ENCODE measurements at places on chromosomes 6 and 20.
A peak's percentile ranks its signal among the peaks of the same experiment; 100 is the strongest.

DNA sequence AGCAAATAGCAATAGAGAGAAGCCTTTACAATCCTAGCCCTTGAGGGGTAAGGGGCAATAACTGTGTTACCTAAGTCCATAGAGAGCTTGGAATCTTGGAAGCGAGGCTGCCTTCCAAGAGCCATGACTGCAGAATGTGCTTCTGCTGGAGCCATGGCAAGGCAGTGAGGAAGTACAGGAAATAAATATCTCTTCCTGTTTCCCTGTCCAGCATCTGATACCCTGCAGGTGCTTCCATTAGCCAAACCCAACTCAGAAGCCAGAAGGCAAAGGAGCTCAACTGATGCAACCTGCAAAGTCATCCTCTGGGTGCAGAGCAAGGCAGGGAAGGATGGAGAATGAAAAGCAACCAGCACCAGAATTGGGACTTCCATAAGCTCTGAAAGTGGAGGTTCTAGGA, 41.0 kb upstream of the KLHL31 start:
- no peak for DNase-seq

- DNase-seq: peak; percentile 29
These were observed 608.4 kb downstream of the EPHA7 start for GRCh38 chr6:92810913-92811312.

DNA sequence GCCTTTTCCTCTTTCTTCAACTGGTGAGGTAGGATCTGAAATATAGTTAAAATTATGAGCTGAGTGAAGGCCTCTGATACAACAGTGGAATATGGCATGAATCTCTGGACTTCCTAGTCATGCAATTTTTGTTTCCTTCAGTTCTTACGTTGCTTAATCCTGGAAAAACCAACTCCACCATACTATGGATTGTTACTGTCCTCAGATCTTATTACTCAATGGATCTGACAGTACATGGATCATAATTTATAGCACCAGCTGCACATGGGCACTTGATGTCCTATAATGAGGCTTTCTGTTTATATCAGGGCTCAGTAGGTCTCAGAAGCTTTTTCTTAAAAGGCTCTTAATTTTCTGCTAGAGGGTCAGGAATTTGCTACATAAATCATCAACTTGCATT, 1341.0 kb upstream of the EYS start:
- no peak for DNase-seq

DNA sequence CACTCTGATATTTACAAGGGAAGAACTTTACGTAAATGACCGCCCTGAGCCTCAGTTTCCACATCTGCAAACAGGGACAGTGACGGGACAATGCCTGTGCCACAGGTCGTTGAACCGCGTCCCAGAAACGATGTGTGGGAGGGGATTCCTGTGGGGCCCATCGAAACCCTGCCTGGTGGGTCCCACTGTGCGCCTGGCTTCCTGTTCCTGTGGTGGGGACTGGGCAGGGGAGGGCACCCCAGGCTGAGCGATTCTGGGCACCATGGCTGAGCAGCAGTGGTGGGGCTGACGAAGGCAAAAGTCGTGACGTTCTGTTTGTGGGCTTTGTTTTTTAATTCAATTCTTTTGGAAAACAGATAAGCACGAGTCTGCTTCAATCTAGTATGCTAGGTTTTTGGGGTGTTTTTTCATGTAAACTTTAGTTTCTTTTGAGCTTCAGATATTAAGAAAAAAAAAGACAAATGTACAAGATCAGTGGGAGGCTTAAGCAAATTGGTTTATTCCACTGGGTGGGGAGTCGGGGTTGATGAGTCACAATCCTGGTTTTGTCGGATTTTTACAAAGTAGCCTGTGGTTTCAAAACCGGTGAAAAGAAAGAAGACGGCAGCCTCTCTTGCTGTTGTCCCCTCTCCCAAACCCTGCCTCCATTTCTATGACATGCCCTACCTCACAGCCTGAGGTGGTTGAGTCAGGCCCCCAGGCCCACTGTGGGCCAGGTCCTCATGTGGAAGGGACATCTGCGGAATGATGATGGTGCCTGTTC, 40.4 kb downstream of the GNAS-AS1 start:
- peak; percentile 26 for DNase-seq

DNA sequence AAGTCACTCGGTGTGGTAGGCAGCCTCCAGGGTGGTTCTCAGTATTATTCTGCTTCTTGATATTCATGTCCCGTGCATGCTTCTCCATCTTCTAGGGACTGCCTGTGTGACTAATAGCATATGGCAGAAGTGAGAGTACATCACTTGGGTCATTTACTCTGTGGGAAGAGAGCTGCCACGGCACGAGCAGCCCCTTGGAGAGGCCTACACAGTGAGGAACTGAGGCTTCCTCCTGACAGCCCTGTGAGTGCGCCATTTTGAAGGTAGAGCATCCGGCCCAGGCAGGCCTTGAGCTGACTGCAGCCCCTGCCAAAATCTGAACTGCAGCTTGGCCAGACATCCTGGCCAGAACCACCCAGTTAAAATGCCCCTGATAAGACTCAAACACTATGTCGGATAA, 17.3 kb upstream of the MCUR1 start:
- no peak for DNase-seq

GRCh38 chr20:51121272-51121671, 98.4 kb upstream of the KCNG1 start:
- no peak for DNase-seq

GRCh38 chr20:25470045-25470444, 62.6 kb downstream of the GINS1 start:
- peak; percentile 46 for DNase-seq

DNA sequence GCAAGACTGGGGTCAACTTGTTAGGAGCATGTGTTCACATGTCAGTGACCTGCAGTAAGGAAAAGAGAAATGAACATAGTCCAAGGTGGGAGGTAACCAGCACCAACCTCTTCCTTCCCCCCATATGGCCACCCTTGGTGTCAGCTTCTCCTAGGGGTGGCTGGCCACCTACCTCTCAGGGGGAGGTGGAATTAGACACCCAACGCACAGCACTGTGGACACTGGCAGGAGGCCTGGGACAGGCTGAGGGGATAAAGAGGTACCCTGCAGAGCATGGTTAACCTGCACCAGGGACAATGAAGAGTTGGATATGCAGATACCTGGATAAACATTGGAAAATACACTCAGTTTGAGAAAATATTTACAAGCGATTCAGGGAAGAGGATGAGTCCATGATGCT, 84.5 kb downstream of the IYD start:
- no peak for DNase-seq

GRCh38 chr6:150176152-150176551, 33.3 kb downstream of the PPP1R14C start:
- DNase-seq: no peak

DNA sequence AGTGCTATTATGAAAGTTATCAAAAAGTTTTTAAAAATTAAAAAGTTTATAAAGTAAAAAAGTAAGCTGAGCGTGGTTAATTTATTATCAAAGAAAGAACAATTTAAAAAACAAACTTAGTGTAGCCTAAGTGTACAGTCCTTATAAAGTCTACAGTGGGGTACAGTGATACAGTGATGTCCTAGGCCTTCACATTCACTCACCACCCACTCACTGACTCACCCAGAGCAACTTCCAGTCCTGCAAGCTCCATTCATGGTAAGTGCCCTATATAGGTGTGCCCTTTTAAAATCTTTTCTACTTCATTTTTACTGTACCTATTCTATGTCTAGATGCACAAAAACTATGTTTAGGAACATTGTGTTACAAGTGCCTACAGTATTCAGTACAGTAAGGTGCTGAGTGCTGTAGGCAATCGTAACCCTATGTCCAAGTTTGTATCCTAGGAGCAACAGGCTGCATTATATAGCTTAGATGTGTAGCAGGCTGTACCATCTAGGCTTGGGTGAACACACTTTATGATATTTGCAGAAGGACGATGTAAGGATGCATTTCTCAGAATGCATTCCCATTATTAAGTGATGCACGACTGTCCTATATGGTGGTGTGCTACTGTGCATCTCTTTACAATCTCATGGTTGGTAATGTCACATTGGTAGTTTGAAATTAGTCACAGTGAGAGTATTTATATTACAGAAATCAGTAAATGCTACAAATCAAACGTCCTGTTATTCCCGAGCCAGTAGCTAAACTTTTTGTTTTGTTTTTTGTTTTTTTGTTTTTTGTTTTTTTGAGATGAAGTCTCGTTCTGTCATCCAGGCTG, 158.3 kb downstream of the GMPR start:
- DNase-seq: peak; percentile 51

- DNase-seq: peak; percentile 75
These were observed 30.0 kb upstream of the ZNF217 start for GRCh38 chr20:53623454-53624211.

- peak; percentile 23 for DNase-seq
These were observed 496 bp downstream of the GRM4 start for GRCh38 chr6:34145161-34146020.

GRCh38 chr6:4957521-4958231, 46.2 kb downstream of the RPP40 start:
- no peak for DNase-seq

GRCh38 chr20:20894280-20894679, 181.8 kb upstream of the RALGAPA2 start:
- DNase-seq: no peak

GRCh38 chr6:2102966-2103365, 142.4 kb downstream of the GMDS start:
- no peak for DNase-seq

GRCh38 chr20:63048516-63049190, 41.9 kb upstream of the BHLHE23 start:
- no peak for DNase-seq

- no peak for DNase-seq
These were observed 18.3 kb downstream of the VEGFA start for GRCh38 chr6:43788301-43788700.

DNA sequence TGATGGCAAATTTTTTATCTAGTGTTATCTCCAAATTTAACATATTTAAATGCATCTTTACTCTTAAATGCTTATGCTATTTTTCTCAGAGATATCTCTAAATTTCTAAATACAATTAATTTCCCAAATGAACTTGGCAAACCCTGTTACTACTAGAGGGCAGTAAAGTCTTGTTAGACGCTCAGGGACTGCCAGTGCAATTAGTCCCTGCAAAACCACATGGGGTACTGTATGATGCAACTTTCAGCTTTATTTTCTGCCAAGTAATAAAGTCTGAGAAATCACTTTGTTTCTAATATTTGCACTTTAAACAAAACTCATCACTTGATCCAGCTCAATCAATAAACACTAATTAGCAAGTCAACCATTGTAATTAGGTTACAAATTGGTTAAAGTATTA, 76.0 kb upstream of the ADGRB3 start:
- DNase-seq: no peak

DNA sequence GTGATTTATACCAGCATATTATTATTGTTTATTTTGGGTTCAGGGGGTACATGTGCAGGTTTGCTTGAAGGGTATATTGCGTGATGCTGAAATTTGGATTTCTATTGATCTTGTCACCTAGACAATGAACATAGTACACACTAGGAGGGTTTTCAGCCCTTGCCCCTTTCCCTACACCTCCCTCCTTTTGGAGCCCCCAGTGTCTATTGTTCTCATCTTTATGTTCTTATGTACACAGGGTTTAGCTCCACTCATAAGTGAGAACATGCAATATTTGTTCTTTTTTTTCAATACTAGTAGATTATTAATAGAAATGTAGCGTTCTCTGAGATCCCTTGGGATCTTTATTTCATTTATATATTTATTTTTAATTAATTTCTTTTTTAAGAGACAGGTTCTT, 79.2 kb upstream of the MRAP2 start:
- DNase-seq: no peak

DNA sequence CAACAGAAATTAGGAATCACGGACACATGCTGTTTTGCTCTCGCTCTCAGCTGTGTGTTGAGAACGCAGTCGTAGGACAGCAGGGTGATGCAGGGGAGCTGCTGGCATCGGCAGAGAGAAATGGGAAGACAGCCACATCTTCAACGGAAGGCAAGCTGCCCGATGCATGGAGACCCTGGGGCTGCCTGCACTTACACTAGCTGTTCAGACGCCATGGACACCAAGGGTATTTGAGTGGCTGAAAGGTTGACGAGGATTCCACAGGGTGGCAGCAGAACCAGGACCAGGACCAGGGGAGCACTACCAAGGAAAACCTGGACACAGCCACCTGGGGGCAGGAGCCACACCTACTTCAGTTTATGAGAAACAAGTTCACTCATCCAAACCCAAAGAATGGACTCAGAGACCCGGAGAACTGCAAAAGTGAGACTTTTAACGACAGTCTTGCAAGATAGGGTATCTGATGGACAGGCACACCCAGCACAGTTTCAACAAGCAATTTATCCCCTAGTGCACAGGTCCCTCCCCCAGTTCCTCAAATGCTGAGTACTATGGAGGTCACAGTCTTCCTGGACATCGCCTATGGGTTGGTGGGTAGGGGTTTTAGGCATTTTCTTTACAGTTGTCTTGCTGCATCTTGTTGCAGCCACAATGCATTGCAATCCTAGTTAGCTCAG, 56.3 kb upstream of the ENTPD6 start:
- no peak for DNase-seq

DNA sequence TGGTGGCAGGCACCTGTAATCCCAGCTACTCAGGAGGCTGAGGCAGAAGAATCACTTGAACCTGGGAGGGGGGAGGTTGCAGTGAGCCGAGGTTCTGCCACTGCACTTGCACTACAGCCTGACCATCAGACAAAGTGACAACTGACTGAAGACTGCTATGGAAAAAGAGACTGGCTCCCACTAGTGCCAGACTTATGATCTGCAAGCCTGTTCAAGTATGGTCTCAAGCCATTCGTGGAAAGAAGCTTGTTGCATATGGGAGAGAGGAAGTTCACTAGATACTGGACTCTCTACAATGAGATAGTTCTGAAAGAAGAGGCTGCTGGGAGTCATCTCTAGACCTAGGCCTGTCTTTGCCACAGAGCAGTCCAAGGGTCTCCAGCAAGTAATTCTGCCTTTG, 26.7 kb downstream of the MDN1 start:
- DNase-seq: peak; percentile 50

DNA sequence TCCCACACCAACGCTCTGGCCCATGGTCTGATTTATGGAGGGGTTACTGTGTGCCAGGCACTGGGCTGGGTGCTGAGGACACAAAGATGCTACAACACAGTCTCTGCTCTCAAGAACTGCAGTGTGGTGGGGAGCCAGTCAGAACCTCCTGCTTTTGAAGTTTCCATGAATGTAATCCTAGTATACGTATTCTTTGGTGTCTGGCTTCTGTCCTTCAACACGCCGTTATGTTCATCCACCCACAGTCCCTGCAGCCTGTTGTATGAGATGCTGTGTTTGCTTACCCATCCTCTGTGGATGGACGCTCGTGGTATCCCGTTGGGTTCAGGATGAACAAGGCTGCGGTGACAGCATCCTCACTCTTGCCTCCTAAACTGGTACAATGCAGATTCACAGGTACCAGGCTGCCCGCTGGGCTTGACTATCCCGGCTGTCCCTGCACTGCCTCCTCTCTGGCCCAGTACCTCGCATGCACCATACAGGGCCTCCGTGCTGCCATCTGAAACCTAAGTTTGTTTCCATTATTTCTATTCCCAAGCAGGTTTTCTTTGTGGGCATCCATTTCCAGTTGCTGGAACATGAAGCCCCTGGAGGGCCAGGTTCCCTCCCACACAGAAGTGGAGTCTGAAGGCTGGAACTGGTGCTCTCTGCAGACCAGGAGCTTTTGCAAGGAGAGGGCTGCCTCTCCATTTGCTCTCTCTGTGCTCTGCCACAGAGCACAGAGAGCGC, 364.5 kb downstream of the ZFAND3 start:
- no peak for DNase-seq
